CD4-positive, alpha-beta T cell treated with Interleukin-21 for 1 hour (primary cell): ENCODE measurements at places on chromosomes 11 and 22.

DNA sequence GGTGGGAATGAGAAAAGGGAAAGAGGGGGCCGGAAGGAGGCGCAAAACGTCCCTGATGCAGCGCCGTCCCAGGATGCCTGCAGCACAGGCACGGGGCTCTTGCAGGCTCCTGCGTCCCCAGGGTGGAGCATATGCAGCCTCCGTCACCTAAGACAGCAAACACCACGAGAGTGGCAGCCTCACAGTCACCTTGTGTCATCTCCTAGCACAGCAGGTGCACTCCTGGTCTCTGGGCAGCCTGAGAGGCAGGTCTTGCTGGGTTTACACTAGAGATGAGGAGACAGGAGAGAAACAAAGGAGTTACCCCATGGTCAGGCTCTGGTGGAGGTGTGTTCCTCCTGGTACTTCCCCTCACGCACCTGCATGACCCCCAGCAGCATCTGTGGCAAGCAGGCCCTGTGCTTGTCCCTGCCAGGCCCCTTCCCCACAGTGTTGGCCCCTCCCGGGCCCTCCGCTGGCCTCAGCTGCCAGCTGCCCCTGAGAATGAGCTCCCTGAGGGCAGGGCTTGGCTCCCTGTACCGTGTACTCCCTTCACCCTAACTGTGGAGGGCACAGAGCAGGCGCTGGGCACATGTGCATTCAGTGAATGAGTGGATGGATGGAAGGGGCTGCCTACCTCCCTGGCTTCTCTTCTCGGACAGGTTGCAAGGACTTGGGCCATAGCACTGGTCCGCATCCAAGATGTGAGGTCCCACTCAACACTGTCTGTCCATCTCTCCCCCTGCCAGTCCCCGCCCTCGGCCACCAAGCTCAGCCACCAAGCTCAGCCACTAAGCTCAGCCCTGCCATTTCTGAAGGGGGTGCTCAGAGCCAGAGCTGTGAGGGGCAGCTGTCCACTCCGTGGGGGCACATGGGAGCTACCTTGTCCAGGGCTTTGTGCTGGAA, 988.6 kb downstream of the BRD1 start:
- no peak for DNase-seq

DNA sequence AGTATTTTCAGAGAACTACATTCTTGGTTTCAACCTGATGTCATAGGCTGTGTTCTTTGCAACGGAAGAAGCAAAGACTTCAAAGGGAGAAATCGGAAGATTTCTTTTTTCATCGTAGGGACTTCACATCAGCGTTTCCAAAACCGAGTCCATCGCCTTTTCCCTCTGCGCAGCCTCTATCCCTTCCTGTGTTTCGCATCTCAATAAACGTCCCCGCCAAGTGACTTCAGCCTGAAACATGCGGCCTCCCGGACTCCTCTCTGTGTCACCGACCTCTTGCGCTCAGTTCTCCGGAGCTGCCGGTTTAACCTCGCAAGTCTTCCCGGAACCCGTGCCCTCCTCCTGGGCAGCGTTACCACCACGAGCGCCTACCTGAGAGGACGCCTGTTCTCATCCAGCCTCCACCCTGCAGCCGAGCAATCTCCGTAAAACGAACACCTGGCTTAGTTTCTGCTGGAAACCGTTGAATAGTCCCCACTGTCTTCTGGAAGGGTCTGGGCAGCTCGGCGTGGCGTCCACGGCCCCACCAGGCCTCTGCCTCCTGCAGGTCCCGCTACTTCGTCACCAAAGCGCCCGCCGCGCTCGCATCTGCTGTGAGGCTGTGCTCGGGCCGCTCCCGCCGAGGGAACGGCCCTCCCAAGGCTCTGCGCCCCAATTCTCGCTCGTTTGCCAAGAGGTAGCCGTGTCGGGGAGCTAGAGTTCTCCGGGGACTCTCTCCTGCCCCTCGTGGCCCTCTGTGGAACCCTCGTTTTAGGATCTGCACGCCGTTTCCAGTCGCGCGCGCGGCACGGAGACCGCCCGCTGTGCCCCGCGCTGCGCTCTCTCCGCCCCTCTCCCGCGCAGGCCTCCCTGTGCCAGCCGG, at the start of gene GLB1L3:
TSS of gene GLB1L3 (plus strand) at position 846 of the 862 bp plus-strand sequence. CDS start 362 bp downstream, outside the sequence.
- peak; percentile 82 for DNase-seq

GRCh38 chr11:21371044-21371443, 701.7 kb downstream of the NELL1 start:
- DNase-seq, result no peak

DNA sequence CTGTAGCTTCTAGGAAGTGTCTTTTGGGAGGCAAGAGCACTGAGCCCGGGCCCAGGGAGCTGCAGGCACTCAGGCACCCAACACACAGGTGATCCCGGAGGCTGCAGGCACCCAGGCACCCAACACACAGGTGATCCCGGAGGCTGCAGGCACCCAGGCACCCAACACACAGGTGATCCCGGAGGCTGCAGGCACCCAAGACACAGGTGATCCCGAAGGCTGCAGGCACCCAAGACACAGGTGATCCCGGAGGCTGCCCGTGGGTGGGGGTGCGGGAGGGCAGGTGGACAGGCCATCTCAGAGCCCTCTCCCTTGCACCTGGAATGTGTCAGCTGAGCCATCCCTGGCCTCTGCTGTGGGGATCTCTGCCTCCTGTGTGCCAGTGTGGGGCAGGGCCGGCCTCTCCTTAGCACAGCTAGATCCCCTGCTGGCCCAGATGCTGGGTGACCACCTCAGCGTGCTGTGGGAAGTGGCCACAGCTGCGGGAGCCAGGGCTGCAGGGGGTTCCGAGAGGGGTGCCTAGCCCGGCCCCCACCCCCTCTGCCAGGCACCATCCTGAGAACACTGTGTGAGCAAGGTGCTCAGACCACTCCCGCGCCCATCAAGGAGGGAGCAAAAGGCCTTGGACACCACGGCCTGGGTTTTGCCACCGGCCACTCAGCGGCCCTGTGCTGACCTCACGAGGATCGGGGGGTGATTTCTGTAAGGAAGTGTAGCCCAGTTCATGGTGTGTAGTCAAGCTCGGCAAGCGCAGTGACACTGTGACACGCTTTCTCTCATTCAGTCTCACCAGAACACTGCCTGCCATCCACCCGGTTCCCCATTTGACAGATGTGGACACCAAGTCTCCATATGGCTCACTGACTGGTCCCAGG, 14.2 kb downstream of the MRGPRG start:
- DNase-seq, result no peak

GRCh38 chr11:74094393-74094792, 76.4 kb downstream of the C2CD3 start:
- no peak for DNase-seq

DNA sequence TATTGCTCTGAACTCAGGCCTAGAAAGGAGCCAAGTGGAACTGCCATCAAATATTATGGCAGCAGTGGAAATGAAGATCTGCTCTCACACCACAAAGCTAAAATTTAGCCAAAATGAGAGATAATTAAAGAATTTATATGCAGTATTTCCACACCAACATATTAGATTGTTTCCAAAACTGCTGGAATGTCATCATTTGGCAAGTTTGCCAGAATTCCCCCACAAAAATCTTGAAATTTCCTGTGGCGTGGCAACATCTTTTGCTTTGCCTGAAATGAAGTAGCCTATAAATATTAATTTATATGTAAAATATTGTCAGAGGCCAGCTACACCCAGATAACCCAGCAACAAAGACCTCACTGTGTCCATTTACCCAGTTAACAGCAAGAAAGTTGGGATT, 13.8 kb downstream of the C11orf71 start:
- no peak for DNase-seq

DNA sequence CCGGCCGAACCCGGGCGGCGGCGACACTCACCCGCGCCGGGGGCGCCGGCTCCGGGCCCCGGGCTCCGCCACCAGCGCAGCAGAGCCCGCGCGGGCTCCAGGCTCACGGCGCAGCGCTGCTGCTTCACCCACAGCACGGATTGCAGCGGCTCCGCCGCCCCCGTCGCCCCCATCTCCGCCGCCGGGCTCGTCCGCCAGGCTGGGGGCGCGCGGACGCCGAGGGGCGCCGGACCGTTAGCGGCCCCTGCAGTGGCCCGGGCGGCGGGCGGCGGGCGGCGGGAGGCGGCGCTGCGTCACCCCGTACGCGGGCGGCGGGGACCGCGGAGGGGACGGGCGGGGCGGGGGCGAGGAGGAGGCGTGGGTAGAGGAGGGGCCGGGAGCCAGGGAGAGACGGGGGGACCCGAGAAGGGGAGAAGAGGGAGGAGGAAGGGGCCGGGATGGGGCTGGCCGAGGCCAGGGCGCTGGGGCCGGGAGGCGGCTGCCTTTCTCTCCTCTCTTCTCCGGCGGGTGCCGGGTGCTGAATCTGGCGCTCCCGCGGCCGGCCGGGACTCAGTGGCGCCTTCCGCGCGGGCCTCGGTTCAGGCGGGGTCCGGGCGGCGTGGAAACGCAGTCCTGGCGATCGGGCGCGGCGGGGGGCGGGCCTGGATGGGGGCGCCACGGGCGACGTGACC, at the start of gene CERK:
TSS of gene CERK (minus strand) at position 277 of the 671 bp plus-strand sequence. CDS start at position 173, 104 bp downstream.
- peak; percentile 74 for DNase-seq

DNA sequence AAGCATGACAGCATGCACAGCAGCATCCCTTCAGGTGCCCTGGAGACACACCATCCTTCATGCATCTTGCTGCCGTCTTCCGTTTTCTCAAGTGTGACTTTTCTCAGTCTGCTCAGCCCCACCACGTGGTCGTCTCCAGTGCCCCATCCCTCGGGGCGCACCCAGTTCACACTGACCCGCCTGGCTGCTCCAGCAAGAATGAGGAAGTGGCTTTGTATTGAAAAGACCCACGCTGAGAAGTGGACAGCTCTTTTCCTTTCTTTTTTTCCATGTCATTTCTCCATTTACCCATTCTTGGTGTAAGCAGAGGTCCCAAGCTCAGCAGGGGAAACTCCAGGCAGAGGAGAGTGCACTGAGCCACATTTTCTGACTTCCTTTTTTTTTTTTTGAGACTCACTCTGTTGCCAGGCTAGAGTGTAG, 14.5 kb downstream of the SERPINH1 start:
- peak; percentile 13 for DNase-seq

DNA sequence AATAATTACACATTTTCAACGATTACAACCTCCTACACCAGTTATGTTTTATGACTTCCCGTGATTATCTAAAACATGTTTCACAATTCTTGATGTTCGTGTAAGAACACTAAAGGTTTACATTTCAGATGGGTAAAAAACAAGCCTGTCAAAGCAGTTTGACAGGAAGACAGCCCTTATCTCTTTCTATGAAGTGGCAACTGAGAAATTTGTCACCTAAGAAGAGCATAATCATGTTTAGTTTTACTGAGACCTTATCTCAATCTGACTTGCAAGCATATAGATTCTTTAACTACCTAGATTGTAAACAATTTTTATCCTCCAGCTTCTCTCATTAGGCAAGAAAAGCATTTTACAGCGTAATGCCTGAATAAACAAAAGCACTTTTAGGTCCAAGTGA, 218.4 kb upstream of the ZBED5 start:
- no peak for DNase-seq

DNA sequence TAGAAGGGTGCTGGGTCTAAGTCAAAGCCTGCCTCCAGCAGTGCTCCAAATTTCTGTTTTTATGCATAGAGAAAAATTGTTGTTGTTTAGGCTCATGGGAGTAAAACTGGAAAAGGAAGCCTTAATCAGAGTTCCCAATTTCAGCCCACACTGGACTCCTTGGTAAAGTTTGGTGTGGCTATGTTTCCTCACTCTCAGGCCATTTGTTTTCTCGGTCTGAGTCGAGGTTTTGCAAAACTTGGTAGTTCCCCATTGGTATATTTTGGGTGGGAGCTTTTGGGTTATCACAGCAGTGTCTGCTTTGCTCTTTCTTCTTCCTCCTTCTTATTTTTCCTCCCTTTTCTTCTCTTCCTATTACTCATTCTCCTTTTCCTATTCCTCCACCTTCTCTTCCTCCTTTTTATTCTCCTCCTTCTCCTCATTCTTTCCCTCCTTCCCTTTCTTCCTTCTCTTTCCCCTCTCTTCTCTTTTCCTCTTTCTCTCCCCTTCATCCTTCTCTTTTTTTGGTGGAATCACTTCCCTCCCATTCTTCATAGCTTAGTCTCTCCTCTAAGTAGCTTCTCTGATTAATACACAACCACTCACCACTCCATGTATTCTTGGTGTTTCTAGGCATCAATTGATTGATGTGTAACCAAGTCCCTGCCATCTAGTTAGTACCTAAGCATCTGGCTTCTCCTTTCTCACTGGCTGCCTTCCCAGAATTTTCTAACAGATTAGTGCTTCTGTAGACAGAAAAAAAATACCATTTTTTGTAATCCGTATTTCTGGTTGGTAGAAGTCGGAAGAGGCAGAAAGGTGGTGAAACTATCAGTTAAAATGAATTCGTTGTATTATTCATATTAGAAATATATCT, 10.1 kb downstream of the SLC5A1 start:
- DNase-seq, result no peak

DNA sequence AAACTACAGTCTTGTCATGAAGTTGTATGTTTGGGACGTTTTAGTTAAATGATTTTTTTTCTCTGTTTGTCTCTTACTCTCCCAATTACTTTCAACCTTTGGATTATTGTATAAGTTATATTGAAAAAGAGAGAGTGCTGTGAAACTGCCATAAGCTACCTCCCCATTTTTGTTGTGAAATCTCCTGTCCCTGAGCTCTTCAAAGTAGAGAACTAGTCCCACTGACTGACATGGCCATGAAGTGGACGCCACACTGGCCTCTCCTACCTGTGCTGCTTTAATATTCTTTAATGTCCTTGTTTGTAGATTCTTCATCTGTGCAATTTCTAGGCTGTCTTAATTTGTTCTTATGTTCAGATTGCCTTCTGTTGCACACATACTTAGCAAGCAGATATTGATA, 56.3 kb downstream of the PPFIA1 start:
- no peak for DNase-seq

DNA sequence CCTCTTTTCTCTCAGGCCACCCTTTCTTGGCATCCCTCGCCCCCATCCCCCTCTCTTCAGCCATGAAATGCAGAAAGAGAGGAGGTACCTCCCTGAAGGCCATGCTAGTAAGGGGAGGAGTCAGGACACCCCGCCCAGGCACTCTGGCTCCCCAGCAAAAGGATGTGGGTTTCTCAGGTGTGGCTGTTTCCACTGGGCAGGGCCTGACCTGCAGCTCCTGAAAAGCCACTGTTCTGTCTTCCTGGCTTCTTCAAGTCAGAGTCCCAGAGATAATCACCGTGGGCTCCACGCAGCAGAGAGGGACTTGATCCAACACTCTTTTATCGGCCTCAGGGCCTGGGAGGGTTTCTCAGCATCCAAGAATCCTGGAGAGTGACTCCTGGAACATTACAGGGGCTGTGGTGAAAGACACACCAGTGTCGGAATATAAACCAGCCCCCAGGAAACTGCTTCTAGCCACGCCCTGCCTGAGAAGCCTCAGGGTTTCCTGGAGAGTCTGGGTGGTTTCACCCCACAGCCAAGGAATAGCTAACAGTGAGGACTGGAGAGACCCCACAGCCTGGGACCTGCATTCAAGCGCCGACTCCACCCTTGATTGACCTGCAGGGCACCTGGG, 45.7 kb upstream of the TSPAN18 start:
- peak; percentile 71 for DNase-seq
